Fibroblast of lung (primary cell): ENCODE measurements at places on chromosomes 11 and 22. TPM values are rescaled to one million over a fixed set of nuclear protein-coding genes. Genes with fewer than 3 reads are reported as not detected.
A peak's percentile ranks its signal among the peaks of the same experiment; 100 is the strongest.

The LRRC4C gene
- under 0.01 TPM in 2 replicates for total RNA-seq

The FAM83F gene
- total RNA-seq = under 0.01 TPM in 1 of 2 replicates, not detected in the other

The CCDC116 gene
- total RNA-seq = under 0.01 and 0.17 TPM in 2 replicates

The HOATZ gene
- not detected in 2 replicates for total RNA-seq

The INS gene
- total RNA-seq = not detected in 2 replicates

- DNase-seq = no peak
Measured at GRCh38 chr11:32068134-32068870, 22.6 kb upstream of the RCN1 start.

GRCh38 chr11:70763606-70764005 lies 365.3 kb downstream of the CTTN start:
- DNase-seq = peak; percentile 2

- DNase-seq = no peak
Measured at GRCh38 chr11:95242845-95243605, 12.0 kb upstream of the SESN3 start.

DNA sequence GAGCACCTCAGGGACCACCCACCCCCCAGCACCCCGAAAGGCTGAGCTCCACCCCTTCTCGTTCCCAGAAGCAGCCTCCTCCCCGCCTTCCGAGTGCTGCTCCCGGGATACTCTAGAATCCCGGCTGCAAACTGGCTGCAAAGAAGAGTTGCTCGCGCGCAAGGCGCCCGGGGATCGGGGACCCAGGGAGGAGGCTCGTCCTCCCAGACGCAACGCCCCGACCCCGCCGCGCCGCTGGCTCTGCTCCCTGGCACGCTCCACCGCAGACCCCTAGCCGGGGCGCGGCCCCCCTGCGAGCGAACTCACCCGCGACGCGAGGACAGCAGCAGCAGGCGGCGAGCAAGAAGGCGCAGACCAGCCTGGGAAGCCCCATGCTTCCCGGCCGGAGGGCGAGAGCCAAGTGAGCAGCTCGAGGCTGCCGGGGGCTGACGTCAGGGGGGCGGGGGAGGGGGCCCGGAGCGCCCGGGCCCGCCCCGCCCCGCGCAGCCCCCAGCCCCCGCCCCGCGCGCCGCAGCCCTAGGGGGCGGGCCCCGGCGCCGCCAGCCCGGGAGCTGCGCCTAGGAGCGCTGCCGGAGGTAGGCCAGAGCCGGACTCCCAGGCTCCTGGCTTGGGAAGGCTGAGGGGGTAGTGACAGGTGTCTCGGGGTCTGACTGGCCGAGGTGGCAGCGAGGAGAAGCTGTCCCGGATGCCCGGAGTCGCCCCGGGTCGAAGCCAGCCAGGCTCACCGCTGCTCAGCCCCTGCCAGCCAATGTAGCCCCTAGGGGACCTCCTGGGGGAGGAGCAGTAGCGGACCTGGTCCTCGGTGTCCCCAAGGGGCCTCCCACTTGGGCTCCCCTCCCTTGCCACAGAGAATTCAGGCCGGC lies at the start of gene MCAM:
TSS of gene MCAM (minus strand) at position 402 of the 863 bp plus-strand sequence. CDS start at position 373, 29 bp downstream.
- DNase-seq = peak; percentile 53

- DNase-seq = no peak
Measured at GRCh38 chr11:69880826-69881445, 61.7 kb upstream of the FGF3 start.

- DNase-seq = no peak
Measured at GRCh38 chr11:101470419-101470818, 113.4 kb downstream of the TRPC6 start.

DNA sequence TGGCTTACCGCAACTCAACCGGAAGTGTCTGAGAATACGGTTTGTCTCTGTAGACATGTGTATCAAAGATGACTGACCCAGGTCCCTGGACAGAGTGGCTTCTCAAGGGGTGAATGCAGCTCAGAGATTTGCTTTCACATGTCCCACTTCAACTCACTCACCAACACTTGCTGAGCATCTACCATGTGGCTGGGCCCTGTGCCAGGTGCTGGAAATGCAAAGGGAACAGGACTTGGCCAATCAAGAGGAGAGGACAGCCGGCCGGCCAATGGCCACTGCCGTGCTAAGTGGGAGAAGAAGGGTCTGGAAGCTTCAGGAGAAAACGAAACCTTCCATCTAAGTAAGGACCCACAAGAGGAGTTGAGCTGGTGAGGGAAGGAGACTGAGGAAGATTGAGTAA lies 151.3 kb downstream of the CEP164 start:
- no peak for DNase-seq

DNA sequence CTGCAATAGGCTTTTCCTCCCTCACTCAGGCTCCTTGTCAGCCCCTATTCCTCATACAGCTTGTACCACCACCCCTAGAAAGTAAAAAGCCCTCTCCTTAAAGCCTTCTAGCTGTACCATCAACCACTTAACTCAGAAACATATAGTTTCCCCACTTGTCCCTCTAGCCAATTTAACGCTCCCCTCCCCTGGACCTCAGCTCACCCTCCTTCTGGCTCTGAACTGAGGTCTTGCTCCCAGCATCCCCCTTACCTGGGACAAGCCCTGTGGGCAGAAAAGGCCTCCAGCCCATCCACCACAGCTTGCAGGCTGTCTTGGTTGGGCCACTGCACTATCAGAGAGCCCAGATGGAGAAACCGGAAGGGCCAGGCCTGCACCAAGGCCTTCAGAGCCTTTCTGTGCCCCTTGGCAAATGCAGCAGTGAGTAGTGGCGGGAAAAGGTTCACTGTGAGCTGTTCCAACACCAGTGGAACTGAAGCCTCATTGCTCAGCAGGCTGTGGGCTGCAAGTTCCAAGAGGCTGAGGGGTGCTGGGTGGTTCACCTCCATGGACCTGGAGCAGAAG lies 12.4 kb upstream of the TOP3B start:
- DNase-seq = no peak

DNA sequence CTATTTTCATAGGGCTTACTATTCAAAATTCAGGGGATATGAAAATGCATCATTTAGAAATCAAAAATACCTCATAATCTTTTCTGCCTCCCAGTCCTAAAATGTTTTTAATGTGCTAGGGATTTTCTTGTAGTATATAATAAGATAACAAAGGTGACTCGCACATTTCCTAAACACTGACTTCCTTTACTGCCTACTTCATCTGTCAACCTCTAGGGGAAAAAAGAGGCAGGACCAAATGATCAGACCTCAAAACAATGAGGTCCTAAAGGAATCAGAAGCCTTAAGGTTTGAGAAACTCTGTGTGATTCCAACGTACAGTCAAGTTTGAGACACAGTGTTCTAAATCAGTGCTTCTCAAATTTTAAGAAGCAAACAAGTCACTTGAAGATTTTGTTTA lies 56.1 kb upstream of the POU2AF2 start:
- no peak for DNase-seq

DNA sequence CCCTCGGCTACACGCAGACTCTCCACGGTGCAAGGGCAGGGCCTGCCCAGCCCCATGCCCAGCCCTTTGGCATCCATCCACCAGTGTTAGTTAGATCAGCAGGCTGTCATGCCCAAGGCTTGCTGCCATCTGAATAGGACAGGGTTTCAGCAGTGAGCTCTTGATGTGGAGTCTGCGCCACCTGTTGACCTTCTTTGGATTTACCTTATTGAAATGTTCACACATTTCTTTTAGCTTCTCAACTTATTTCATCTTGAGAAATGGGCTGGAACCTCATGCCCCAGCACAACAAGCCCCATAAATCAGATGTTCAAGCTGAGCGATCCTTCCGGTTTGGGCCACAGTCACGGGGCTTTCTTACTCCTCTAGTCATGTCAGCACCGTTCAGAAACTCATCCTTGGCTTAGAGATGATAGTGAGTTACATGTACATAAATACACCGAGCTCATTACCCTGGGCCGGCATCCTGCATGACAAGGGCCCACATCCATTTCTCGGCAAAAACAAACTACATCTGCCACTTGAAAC lies 61.7 kb downstream of the PARVB start:
- DNase-seq = peak; percentile 66

GRCh38 chr22:46061501-46062231 lies 84.7 kb upstream of the WNT7B start:
- DNase-seq = no peak

DNA sequence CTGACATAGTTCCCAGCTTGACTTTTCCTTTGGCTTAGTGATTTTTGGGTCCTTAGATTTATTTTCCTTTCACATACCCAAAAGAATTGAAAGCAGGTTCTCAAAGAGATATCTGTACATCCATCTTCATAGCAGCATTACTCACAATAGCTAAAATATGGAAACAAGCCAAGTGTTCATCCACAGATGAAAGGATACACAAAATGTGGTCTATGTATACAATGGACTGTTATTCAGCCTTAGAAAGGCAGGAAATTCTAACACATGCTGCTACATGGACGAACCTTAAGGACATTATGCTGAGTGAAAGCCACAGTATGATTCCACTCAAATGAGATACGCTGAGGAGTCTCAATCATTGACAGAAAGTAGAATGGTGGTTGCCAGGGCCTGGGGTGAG lies 171.8 kb downstream of the IGLL1 start:
- DNase-seq = no peak

DNA sequence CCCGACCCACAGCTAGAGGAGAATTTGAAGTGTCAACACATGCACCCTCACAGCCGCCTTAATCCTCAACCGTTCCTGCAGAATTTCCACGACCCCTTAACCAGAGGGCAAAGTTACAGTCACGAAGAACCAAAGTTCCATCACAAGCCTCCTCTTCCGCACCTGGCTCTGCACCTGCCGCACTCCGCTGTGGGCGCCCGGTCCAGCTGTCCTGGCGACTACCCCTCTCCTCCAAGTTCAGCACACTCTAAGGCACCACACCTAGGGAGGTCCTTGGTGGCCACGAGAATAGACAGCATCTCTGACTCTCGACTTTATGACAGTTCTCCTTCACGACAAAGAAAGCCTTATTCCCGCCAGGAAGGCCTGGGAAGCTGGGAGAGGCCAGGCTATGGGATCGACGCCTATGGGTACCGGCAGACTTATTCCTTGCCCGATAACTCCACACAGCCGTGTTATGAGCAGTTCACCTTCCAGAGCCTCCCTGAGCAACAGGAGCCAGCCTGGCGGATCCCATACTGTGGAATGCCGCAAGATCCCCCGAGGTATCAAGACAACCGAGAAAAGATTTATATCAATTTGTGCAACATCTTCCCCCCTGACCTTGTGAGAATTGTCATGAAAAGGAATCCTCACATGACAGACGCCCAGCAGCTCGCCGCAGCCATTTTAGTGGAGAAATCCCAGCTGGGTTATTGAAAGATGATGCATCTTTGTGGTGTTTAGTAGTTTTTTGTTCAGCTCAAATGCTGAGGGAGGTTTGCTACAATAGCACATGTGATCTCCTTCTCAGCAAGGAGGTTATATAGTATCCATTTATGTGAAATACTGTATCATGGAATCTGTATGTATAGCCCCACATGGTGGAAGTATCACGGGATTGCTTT lies 72.1 kb downstream of the ZC3H12C start:
- no peak for DNase-seq
